ENCODE measurements at places on chromosomes 3 and 15.

DNA sequence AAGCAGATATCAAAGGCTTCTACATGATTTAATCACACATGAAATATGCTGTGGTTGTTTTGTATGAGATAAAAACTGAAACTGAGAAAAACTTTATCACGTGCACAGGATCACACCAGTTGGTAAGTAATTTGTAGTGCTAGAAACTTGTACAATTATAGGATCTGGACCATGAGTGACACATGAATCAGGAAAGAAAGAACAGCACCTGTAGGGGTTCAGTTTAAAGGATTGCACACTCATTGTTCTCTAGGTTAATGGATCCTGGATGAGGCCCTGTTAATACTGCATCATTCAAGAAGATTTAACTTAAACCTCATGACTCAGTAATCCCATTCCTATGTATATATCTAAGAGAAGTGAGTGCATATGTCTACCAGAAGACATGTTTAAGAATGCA is 87.9 kb downstream of the STT3B start:
- no peak overlapping the region for H3K4me3 ChIP-seq
- peaks cover 36% of the 10 kb centered on the region for H3K36me3 ChIP-seq
- no peaks in the 10 kb centered on the region for H3K27me3 ChIP-seq
- peak overlapping the region; percentile 46 for H3K27ac ChIP-seq
- no peak for DNase-seq
- peaks cover 22% of the 10 kb centered on the region for H3K4me1 ChIP-seq

DNA sequence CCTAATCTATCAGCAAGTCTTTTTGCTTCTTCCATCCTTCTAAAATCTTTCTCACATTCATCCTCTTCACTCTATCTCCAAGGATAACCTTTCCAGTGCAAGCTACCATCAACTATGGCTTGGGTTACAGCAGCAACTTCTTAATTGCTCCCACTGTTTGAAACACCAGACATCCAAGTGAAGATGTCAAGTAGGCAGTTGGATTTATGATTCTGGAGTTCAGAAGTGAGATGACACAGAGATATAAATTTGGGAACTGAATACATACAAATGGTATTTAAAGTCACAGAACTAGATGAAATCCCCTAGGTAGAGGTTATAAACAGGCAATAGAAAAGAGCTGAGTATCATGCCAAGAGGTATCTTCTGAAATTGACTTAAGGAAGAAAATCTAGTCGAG is 3.7 kb downstream of the UBR1 start:
- no peak overlapping the region for H3K4me3 ChIP-seq
- no peak overlapping the region for H3K27ac ChIP-seq
- no peaks in the 10 kb centered on the region for H3K27me3 ChIP-seq
- H3K4me1 ChIP-seq = peaks cover 60% of the 10 kb centered on the region
- DNase-seq = no peak

DNA sequence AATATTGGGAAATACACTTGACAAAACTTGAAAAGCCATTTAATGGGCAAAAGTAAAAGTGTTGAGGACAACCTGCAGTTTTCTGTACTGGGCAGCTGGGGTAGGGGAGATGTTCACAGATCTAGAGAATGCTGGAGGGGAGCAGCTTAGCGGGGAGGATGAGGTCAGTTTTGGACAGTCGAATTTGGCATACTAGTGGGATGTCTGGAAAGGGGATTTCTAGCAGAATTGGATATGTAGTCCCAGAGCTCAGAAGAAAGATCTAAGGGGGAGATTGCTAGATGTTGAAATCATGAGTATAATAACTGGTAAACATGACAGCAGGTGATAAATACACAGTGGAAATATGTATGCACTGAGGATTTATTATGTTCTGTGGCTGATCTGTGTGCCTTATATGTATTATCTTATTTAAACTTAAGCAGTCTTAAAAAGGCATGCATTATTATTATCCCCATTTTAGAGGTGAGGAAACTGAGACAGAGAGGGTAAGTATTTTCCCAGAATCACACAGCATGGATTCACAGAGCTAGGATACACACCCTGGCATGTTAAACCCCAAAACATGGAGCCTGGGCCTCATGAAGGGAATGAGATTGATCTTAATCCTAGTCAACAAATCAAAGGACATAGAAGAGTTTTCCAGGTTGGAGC is 42.7 kb downstream of the TLNRD1 start:
- H3K4me3 ChIP-seq = no peak overlapping the region
- H3K36me3 ChIP-seq = no peaks in the 10 kb centered on the region
- no peaks in the 10 kb centered on the region for H3K27me3 ChIP-seq
- DNase-seq = no peak

DNA sequence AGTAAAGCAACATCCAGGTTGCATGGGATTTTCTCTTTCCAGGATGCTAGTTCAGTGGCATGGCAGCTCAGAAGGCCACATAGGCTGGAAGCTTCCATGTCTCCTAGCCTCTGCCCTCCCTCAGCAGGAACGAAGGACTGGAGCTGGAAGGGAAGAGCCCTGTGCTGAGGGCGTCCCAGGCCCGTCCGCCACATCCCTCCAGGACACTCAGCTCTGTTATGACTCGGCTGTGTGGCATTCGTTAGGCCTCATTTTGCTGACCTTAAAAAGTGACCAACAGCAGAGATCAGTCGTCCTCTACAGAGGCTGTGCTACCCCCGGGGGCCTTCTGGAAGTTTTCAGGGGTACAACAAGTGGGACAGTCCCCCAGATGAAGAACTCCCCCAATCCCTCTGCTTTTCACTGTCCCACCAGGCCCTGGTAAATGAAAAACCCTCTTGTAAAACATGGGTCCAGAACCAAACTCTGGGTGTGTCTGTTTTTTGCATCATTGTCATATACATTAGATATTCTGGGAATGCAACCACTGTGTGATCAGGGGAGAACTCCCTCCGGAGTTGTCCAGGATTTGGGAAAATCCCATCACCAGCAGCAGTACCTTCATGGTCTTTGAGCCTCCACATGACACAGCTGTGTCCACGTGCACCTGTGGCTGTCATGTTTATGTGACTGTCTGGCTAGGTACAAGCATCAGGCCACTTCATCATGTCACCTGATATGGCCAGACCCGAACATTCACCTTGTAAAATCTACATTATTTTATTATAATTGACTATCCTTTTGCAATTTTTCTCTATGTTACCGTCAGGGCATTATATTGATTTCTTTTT is 149.9 kb downstream of the OR4M2 start:
- H3K36me3 ChIP-seq = no peaks in the 10 kb centered on the region
- H3K27me3 ChIP-seq = peaks cover 3% of the 10 kb centered on the region
- no peak overlapping the region for H3K27ac ChIP-seq
- no peak for DNase-seq
- H3K4me3 ChIP-seq = no peak overlapping the region

DNA sequence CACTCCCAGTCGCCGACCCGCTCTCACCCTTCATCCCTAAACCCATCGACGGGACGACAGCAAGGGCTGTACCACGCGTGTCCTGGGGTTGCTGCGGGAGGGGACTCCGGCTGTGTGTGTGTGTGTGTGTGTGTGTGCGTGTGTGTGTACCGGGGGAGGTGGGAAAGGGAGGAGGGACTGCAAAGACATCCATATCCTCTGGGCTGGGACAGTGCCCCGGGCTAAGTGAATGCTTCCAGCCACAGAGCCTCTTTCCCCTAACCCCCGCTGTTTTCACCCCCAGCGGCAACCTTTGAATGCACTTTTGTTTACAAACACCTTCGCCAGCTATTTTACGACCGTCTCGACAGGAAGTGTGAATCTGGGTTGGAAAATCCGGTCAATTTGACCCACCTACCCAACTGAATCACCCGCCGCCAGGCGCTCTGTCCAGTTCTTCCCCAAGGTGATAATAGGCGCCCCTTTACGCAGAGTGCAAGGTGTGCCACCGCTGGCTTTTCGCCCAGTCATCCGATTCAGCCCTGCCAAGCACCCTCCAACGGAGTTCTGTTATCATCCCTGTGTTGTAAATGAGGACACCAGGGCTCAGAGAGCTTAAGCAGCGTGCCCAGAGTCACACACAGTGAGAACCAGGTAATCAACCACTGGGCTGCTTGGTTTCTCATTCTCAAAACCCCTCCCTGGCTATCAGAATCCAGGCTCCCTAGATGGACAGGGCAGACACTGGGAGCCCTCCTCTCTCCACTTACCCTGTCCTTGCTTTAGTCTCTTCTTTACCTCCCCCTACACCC is 739 bp upstream of the AMOTL2 start:
- no peak overlapping the region for H3K27ac ChIP-seq
- peaks cover 14% of the 10 kb centered on the region for H3K4me1 ChIP-seq
- no peak for DNase-seq
- H3K36me3 ChIP-seq = no peaks in the 10 kb centered on the region

DNA sequence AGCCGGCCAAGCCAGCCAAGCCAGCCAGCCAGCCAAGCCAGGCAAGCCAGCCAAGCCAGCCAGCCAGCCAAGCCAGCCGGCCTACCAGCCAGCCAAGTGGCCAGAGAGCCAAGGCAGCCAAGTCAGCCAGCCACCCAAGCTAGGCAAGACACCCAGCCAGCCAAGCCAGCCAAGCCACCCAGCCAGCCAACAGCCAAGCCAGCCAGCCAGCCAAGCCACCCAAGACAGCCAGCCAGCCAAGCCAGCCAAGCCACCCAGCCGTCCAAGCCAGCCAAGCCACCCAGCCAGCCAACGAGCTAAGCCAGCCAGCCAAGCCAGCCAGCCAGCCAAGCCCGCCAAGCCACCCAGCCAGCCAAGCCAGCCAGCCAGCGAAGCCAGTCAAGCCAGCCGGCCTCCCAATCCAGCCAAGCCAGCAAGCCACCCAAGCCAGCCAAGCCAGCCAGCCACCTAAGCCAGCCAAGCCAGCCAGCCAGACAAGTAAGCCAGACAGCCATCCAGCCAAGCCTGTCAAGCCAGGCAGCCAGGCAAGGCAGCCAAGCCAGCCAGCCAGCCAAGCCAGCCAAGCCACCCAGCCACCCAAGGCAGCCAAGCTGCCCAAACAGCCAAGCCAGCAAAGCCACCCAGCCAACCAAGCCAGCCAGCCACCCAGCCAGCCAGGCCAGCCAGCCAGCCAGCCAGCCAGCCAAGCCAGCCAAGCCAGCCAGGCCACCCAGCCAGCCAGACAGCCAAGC is 200.5 kb downstream of the GOLGA6L6 start:
- no peaks in the 10 kb centered on the region for H3K36me3 ChIP-seq
- H3K27me3 ChIP-seq = no peaks in the 10 kb centered on the region
- no peaks in the 10 kb centered on the region for H3K4me1 ChIP-seq

DNA sequence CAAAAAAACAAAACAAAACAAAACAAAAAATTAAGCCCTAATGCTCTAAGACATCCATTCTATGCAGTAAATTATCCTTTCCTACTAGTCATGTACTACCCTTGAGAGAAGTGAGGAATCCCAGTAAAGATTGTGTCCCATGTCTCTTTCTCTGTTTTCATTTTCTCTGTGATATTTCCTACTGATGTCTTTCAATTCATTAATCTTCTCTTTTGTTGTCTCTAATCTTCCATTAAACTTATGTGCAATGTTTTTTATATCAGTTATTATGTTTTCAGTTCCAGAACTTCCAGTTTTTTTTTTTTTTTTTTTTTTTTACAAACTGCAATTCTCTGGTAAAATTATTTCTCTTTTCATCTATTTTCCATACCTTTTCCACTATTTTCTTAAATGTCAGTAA is 44.1 kb upstream of the SLC12A8 start:
- peaks cover 22% of the 10 kb centered on the region for H3K36me3 ChIP-seq
- no peaks in the 10 kb centered on the region for H3K27me3 ChIP-seq
- no peak for DNase-seq

GRCh38 chr3:44223299-44223698 is 18.4 kb upstream of the TOPAZ1 start:
- H3K27me3 ChIP-seq = peaks cover 15% of the 10 kb centered on the region
- no peak overlapping the region for H3K27ac ChIP-seq
- no peaks in the 10 kb centered on the region for H3K4me1 ChIP-seq

DNA sequence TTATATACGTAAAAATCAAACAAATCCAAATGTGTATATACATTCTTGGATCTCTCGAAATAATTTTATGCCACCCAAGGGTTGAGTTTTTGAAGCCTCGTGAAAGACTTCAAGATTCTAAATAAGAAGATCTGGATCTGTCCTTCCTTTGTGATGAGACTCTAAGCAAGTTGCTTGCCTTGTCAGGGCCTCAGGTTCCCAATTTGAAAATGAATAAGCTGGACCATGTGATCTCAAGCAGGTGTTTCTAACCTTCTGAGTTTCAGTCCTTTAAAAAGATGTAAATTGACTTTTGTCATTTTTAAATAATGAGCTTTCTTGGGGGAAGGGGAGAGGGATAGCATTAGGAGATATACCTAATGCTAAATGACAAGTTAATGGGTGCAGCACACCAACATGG is 137.1 kb downstream of the P3H2 start:
- peaks cover 8% of the 10 kb centered on the region for H3K27me3 ChIP-seq
- H3K27ac ChIP-seq = no peak overlapping the region
- no peaks in the 10 kb centered on the region for H3K36me3 ChIP-seq
- no peak overlapping the region for H3K4me3 ChIP-seq

- no peak overlapping the region for H3K27ac ChIP-seq
- H3K4me1 ChIP-seq = no peaks in the 10 kb centered on the region
- no peak overlapping the region for H3K4me3 ChIP-seq
- H3K36me3 ChIP-seq = no peaks in the 10 kb centered on the region
- H3K27me3 ChIP-seq = no peaks in the 10 kb centered on the region
Measured at GRCh38 chr3:55532806-55533205, 45.7 kb upstream of the WNT5A start.

DNA sequence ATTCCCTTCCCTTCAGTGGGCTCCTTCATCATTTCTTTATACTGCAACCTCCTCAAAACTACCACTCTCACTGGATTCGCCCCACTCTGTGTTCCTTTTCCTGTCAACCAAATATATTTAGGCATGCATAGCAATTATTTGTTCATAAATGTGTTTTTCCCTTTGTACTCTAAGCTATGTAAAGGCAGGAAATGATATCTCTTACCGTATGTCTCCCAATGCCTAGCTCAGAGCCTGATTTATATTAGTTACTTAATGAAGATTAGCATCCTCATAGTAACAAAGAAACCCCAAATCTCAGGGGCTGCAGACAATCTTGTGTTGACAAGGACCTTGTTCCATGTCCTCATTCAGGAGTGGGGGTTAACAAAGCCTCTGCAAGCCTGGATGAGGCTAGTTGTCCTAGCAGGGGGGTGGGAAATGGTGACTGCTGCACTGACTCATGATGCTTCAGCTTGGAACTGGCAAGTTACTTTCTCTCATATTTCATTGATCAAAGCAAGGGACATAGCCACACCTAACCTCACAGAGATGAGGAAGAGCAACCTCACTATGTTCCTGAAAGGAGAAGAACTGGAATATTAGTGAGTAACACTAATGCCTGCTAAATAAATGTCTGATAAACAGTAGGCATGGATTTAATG is 15.2 kb downstream of the PHLDB2 start:
- no peak for DNase-seq
- peaks cover 3% of the 10 kb centered on the region for H3K27me3 ChIP-seq
- H3K4me3 ChIP-seq = no peak overlapping the region
- no peak overlapping the region for H3K27ac ChIP-seq
- no peaks in the 10 kb centered on the region for H3K36me3 ChIP-seq
